ENCODE measurements at places on chromosomes 7 and 10.

DNA sequence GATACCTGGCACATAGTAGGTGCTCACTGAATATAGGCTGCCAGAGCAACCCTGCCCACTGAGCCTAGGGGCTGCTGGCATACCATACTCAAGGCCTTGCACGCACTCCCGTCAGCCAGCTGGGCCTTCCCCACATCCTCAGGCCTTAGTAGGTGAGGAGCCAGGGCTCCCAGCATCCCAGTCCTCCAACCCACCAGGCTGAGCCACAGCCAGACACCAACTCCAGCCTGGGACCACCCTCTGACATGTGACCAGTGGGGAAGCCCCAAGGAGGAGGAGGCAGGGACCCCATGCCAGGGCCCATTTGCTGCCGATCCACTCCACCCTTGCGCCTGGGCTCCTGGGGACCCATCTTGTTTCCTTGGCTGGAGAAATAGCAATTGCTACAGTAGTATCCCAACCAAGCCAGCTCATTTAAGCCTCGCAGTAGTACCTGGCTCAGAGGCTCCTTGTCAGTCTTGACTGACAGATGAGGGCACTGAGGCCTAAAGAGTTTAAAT is 11.4 kb downstream of the SLIT1 start:
- no peak for DNase-seq

DNA sequence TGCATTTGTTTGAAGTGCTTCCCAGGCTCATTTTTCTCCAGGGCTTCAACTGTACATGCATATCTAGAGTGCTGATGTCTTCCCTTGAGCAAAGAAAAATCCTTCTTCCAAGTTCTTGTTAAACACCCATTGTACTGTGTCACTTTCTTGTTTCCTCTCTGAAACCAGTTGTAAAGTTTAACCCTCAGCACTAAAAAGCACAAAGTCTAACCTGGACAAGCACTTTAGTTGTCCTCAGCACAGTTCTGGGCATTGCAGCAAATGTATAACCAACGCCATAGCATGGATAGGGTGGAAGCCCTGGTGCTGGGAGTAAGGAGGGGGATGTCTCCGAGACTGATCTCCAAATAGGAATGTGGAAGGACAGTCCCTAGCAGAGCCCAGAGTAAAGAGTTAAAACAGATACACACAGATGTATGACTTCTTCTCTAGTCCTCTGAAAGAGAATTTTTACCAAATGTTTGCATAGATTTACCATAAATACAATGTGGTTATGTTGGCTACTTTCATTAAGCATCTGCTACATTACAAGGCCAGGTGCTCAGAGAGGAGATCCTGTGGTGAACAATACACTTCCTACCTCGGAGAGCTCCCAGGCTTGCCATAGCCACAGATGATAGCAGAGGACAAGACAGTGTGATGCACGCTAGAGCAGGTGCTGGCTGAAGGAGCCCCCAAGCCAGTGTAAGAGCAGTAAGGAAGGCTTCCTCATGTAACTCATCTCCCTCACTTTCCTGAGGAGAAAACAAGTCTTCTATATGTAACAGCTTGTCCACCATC is 57.0 kb downstream of the DNAJC12 start:
- DNase-seq, result no peak

DNA sequence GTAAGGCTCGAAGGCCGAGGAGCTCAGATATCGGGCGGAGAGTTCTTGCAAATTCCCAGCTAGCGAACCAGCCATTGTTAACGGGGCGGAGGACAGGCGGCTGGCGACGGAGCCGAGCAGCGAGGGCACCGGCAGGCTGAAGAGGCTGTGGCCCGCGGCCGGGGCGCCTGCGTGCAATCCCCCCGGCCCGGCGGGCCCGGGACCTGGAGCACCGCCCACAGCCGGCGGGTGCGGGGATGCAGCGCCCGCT is 4.1 kb downstream of the VAX1 start:
- no peak for DNase-seq

DNA sequence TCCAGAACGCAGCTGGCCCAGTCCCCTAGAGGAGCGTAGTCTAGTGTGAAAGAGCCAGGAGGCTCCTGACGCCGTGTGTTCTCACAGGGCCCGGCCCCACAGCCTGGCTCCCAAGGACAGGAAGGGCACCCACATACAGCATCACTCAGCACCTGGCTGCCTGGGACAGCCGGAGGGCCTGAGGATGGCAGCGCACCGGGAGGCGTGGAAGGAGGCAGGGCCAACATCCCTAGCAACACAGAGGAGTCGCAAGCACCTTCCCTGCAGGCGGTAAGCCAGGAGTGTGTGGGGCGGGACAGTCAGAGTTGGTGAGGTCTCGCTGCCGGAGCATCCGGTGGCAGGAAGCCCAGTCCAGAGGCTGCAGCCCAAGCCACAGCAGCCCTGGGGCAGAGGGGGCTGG is 125.8 kb downstream of the MAD1L1 start:
- peak; percentile 26 for DNase-seq

GRCh38 chr10:107451047-107451446 is 286.5 kb upstream of the SORCS1 start:
- no peak for DNase-seq

DNA sequence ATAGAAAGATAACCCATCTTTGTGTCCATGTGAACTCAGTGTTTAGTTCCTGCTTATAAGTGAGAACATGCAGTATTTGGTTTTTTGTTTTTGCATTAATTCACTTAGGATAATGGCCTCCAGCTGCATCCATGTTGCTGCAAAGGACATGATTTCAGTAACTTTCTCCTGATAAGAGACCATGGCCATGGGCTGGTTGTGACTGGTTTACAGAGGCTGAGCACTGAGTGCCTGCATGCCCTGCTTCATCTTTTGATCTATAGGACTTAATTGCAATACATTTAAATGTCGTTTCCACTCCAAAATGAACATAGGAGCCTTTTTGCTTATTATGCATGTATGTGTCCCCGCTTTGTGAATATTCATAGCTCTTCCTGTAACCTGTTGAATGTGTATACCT is 101.3 kb upstream of the IGFBP3 start:
- DNase-seq, result no peak

GRCh38 chr10:122515588-122516231 is 44.8 kb upstream of the DMBT1 start:
- peak; percentile 16 for DNase-seq

All from HFFc6 (cell line).